ENCODE measurements at places on chromosomes 3 and 15. TPM values are rescaled to one million over a fixed set of nuclear protein-coding genes. Genes with fewer than 3 reads are reported as not detected.

DNA sequence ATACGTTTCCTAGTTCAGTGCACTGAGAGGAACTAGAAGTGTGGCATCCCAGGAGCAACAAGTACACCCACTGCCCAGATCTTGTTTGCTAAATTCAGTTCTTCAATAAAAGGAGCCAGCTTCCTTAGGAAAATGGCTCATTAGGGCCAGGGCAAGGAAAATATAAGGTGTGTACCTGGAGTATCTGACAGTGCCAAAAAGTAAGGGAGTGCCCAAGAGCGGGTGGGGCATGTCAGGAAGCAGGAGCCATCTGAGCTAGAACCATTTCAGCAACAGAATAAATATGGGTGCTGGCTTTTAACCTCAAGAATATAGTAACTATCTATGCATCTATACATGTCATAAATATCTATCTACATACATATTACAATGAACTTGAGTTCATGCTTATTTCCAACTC, 44.1 kb downstream of the SLC41A3 start:
- peaks cover 6% of the 10 kb centered on the region for H3K4me1 ChIP-seq
- H3K27ac ChIP-seq, result no peak overlapping the region
- no peaks in the 10 kb centered on the region for H3K36me3 ChIP-seq
- no peak overlapping the region for H3K4me3 ChIP-seq

GRCh38 chr3:189355481-189356201, 183.9 kb downstream of the TPRG1 start:
- peak overlapping the region; percentile 83 for H3K27ac ChIP-seq
- H3K27me3 ChIP-seq, result no peaks in the 10 kb centered on the region
- DNase-seq, result peak; percentile 34
- H3K4me1 ChIP-seq, result peaks cover 35% of the 10 kb centered on the region

DNA sequence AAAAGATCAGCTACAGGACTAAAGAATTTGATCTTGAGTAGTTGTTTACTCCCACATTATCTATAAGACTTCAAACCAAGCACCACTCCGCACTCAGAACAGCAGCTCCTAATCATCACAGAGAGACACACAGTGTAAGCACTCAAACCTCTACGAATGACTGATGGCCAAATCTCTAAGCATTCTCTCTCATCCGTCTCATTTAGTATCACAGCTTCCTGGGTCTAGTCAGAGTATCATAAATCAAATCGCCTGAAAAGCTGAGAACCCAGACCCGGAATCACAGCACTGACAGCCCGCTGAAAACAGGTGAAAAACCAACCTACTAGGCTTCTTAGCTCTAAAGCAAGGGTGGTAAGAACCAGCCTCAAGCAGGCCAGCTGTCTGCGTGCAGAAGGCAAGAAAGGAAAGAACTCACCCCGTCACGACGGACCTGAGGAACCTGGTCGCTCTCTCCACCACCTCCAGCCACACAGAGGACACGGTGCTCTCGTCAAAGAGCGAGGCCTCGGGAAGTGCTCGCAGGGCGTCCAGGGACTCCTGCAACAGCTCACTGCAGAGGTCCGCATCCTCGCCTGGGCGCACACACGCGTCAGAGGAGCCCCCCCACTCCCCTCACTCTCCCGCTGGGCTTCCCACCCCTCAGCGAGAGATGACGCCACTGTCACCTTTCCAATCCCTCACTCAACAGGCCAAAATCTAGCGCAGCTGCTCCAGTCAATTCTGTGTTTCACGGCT, 47.9 kb downstream of the HERC2 start:
- DNase-seq, result no peak
- no peak overlapping the region for H3K27ac ChIP-seq
- H3K27me3 ChIP-seq, result no peaks in the 10 kb centered on the region

GRCh38 chr15:50506121-50506520, 40.3 kb downstream of the USP50 start:
- H3K4me1 ChIP-seq, result peaks cover 12% of the 10 kb centered on the region
- no peaks in the 10 kb centered on the region for H3K27me3 ChIP-seq
- peaks cover 16% of the 10 kb centered on the region for H3K36me3 ChIP-seq
- H3K27ac ChIP-seq, result no peak overlapping the region
- no peak for DNase-seq

Gene SGO1
- total RNA-seq, result 20.8 TPM

DNA sequence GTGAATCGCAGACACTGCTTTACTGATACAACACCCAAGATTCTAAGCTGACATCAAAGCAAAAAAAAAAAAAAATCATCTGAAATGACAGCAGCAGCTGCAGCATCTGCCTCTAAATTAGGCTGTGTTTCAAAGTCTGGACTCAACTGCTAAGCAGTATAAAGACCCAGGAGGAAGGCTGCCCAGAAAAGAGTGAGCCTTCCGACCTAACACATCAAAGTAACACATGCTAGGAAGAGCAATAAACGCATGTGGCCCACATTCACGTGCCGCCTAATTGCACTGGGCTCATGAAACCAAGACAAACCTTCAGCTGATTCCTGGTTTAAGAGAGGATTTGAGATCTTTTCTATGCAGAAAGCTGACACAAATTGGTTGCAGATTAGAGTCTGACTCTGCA, 317.1 kb downstream of the ZIC4 start:
- no peaks in the 10 kb centered on the region for H3K4me1 ChIP-seq
- no peaks in the 10 kb centered on the region for H3K27me3 ChIP-seq
- no peak overlapping the region for H3K4me3 ChIP-seq
- H3K36me3 ChIP-seq, result no peaks in the 10 kb centered on the region
- DNase-seq, result no peak

All from activated T-helper 2 cell treated with anti-CD3 and anti-CD28 coated beads, Interferon-gamma antibody, Interleukin-2, Interleukin-4, amounts not matched to agents 10 μg/mL and 5 μg/mL and 100 μg/mL, durations not matched to agents 14 hours and 24 hours and 36 hours (primary cell).